ENCODE measurements at places on chromosomes 7 and 10. TPM values are rescaled to one million over a fixed set of nuclear protein-coding genes. Genes with fewer than 3 reads are reported as not detected.

GRCh38 chr10:15426558-15426957, 55.5 kb upstream of the FAM171A1 start:
- no peaks in the 10 kb centered on the region for H3K27me3 ChIP-seq
- no peak overlapping the region for H3K27ac ChIP-seq
- no peaks in the 10 kb centered on the region for H3K4me1 ChIP-seq
- H3K4me3 ChIP-seq, result no peak overlapping the region

The CPED1 gene
- total RNA-seq, result 0.23 TPM

The SHH gene
- not detected for total RNA-seq

GRCh38 chr10:3848005-3848774, 63.2 kb upstream of the KLF6 start:
- no peaks in the 10 kb centered on the region for H3K27me3 ChIP-seq
- DNase-seq, result no peak
- H3K27ac ChIP-seq, result no peak overlapping the region
- no peak overlapping the region for H3K4me3 ChIP-seq

GRCh38 chr10:128211064-128211504, 84.9 kb upstream of the MKI67 start:
- DNase-seq, result peak; percentile 33
- H3K36me3 ChIP-seq, result no peaks in the 10 kb centered on the region
- H3K27ac ChIP-seq, result no peak overlapping the region
- H3K4me3 ChIP-seq, result peak overlapping the region; percentile 69

The DENND2A gene
- 10.0 TPM for total RNA-seq

DNA sequence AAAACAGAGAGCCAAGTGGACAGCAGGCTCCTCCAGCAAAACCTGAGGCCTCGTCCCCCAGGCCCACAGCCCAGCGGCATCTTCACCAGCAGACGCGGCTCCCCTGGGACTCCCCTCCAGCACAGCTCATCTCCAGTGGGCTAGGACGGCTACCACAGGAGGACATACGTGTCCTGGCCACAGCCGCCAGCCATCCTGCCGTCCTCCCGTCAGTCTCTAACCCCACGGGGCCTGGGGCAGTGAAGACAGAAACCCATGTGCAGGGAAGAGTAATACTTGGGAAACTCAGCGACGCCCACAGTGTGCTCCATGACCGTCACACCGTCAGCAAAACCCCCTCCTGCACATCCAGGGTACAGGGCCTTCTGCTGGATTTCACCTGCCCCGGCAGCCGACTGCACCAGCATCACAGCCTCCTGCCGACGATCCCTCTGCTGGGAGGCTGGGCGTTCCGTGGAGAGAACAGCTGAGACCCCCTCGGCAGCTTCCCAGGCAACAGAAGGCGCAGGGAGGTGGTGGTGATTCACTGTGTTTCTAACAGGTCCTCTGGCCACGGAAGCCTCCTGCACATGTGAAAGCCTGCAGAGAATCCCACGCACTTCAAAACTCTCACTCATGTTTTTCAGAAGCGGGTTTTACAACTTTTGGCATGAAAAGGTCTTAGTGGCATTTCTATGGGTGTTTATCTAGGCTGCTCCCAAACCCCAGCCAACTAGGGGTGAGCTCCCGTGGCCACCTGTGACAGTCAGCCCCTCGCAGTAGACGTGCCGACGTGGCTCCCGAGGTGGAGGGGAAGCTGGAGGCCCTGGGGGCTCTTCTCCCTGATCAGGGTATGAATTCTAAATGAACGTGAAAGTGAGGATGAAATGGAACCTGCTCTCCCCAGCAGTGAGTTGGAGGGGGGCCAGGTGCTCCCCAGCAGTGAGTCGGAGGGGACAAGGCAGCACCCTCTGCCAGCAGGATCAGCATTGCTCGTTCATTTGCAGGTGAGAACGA, 513.5 kb downstream of the PTPRN2 start:
- H3K27ac ChIP-seq, result no peak overlapping the region
- no peaks in the 10 kb centered on the region for H3K4me1 ChIP-seq
- no peaks in the 10 kb centered on the region for H3K36me3 ChIP-seq
- H3K27me3 ChIP-seq, result no peaks in the 10 kb centered on the region
- no peak for DNase-seq

- no peak within 1 kb of the TSS for H3K27ac ChIP-seq
- H3K4me3 ChIP-seq, result no peak within 1 kb of the TSS
- peaks cover 22% of the 10 kb centered on the region for H3K4me1 ChIP-seq
- DNase-seq, result peak; percentile 34
- H3K36me3 ChIP-seq, result no peaks in the 10 kb centered on the region
Measured at GRCh38 chr10:60389413-60390025, at the start of gene ANK3. ANK3 (minus strand) TSS chr10:60389875; CDS start chr10:60389538, 337 bp downstream.

DNA sequence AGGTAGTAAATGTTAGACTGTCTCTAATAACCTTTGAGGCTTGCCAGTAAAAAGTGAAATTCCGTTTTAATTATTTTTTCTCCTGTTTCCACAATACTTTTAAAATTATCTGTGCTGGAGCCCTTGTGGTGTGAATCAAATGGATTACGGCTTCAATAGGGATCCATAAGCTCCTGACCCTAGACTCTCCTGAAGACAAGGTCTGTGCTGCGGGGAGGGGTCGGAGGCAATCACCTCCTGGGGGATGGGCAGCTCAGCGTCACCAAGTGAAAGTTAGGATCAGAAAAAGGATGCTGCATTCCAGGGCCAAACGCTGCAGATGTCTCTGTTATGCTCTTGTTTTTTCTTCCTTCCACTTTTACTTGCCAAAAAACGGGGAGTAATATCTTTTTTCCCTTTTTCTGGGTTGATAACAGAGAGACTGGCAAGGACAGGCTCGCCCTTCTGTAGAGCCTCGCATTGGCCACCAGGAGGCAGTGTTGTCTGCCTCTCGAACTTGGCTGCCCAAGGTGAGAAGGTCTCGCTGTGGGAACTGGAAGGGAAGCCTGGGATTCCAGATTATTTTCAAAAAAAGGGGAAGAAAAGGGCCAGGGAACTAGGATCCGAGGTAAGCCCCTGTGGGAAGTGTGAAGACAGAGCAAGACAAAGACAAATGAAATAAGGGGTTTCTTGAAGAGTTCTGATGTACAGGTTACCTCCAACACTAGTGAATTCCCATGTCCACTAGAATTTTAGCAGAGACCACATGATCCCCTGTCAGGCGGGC, 621.9 kb downstream of the ACTR3B start:
- peak; percentile 37 for DNase-seq
- no peak overlapping the region for H3K27ac ChIP-seq
- no peaks in the 10 kb centered on the region for H3K36me3 ChIP-seq
- H3K4me1 ChIP-seq, result no peaks in the 10 kb centered on the region
- no peaks in the 10 kb centered on the region for H3K27me3 ChIP-seq

- no peaks in the 10 kb centered on the region for H3K36me3 ChIP-seq
- no peak overlapping the region for H3K4me3 ChIP-seq
- no peaks in the 10 kb centered on the region for H3K27me3 ChIP-seq
- H3K27ac ChIP-seq, result no peak overlapping the region
Measured at GRCh38 chr10:3445648-3446047, 273.1 kb upstream of the PITRM1 start.

- DNase-seq, result no peak
- H3K27ac ChIP-seq, result no peak overlapping the region
- no peaks in the 10 kb centered on the region for H3K27me3 ChIP-seq
- no peak overlapping the region for H3K4me3 ChIP-seq
- no peaks in the 10 kb centered on the region for H3K4me1 ChIP-seq
- no peaks in the 10 kb centered on the region for H3K36me3 ChIP-seq
Measured at GRCh38 chr10:120400601-120401000, 56.4 kb upstream of the PLPP4 start.

GRCh38 chr7:94028768-94029167, 24.6 kb upstream of the BET1 start:
- no peaks in the 10 kb centered on the region for H3K27me3 ChIP-seq
- DNase-seq, result no peak
- H3K4me1 ChIP-seq, result no peaks in the 10 kb centered on the region

The WAC gene
- total RNA-seq, result 116 TPM

GRCh38 chr10:94251098-94251497, 111.6 kb downstream of the NOC3L start:
- no peak for DNase-seq
- H3K36me3 ChIP-seq, result no peaks in the 10 kb centered on the region
- H3K4me3 ChIP-seq, result no peak overlapping the region
- H3K27ac ChIP-seq, result no peak overlapping the region
- no peaks in the 10 kb centered on the region for H3K4me1 ChIP-seq
- no peaks in the 10 kb centered on the region for H3K27me3 ChIP-seq

- H3K36me3 ChIP-seq, result no peaks in the 10 kb centered on the region
- peaks cover 20% of the 10 kb centered on the region for H3K4me1 ChIP-seq
- no peaks in the 10 kb centered on the region for H3K27me3 ChIP-seq
- H3K27ac ChIP-seq, result peak within 1 kb of the TSS; percentile 81
Measured at GRCh38 chr10:74150204-74150989, at the start of gene AP3M1. AP3M1 (minus strand) TSS chr10:74150828; CDS start chr10:74138379, 12,449 bp downstream.

GRCh38 chr7:1706721-1707613, 36.9 kb downstream of the ELFN1 start:
- peaks cover 23% of the 10 kb centered on the region for H3K4me1 ChIP-seq
- peaks cover 3% of the 10 kb centered on the region for H3K36me3 ChIP-seq
- no peaks in the 10 kb centered on the region for H3K27me3 ChIP-seq

GRCh38 chr10:74587109-74587854, 239.1 kb upstream of the KAT6B start:
- no peak overlapping the region for H3K4me3 ChIP-seq
- no peaks in the 10 kb centered on the region for H3K27me3 ChIP-seq
- H3K36me3 ChIP-seq, result no peaks in the 10 kb centered on the region
- DNase-seq, result no peak
- no peaks in the 10 kb centered on the region for H3K4me1 ChIP-seq

The CLEC2L gene
- total RNA-seq, result not detected

The SPDYE6 gene
- total RNA-seq, result not detected

- no peaks in the 10 kb centered on the region for H3K36me3 ChIP-seq
- H3K4me3 ChIP-seq, result no peak overlapping the region
- no peaks in the 10 kb centered on the region for H3K27me3 ChIP-seq
- H3K27ac ChIP-seq, result no peak overlapping the region
- no peak for DNase-seq
Measured at GRCh38 chr10:106301146-106301545, 863.4 kb downstream of the SORCS1 start.

- no peak for DNase-seq
- no peak overlapping the region for H3K27ac ChIP-seq
- peaks cover 33% of the 10 kb centered on the region for H3K4me1 ChIP-seq
- H3K27me3 ChIP-seq, result no peaks in the 10 kb centered on the region
Measured at GRCh38 chr10:125159486-125159931, 854 bp downstream of the CTBP2 start.

DNA sequence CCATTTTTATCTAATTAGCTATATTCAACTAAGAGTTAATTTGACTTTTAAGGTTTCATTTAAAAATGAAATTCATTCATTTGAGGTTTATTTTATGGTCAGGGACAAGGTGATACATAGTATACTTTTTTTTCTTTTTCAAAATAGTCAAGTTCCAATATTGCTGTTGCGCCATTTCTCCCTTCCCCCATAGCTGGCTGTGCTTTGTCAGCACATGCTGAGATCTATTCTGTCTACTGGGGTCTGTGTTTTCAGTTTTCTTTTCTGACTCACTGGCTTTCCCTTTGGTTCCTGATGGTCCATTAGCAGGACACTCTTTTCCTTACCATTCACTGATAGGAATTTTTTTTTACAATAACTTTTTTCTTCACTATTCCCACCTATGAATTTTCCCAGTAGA, 336.4 kb upstream of the TMEM229A start:
- H3K4me3 ChIP-seq, result no peak overlapping the region
- H3K27ac ChIP-seq, result no peak overlapping the region
- DNase-seq, result no peak
- H3K4me1 ChIP-seq, result no peaks in the 10 kb centered on the region

GRCh38 chr10:13346283-13347042, 1.6 kb downstream of the SEPHS1 start:
- peak overlapping the region; percentile 58 for H3K4me3 ChIP-seq
- H3K36me3 ChIP-seq, result peaks cover 31% of the 10 kb centered on the region
- no peaks in the 10 kb centered on the region for H3K27me3 ChIP-seq
- no peak for DNase-seq
- peaks cover 53% of the 10 kb centered on the region for H3K4me1 ChIP-seq

DNA sequence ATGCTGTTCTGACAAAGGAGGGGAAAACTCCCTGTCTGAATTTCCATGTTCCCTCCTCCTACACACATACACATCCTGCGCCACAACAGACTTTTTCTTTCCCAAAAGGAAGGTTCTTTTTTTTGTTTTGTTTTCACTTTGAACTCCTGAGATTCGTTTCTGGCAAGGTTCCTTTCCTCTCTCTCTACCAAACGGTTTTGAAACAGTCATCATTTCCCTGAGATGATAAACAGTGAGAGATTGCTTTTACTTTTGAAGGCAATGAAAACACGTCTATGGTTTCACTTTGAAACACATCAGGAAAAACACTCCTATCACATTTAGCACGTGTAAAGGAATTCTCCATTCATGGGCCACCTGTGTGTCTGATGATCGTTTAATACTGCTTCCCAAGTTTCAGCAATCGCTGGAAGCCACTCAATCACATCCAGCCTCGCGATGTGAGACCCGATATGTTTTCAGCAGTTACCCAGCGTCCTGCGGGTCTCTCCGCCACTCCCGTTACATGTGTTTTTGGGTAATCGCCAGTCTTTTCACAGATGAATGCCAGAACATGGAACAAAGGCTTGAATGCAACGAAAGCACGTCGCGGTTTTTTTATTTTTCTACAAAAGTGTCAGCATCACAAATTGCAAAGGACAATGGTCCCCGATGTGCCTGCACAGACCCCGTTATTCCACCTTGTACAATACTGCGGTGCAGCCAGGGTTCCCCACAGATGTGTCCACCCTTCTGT, 62.8 kb upstream of the CUX1 start:
- H3K36me3 ChIP-seq, result no peaks in the 10 kb centered on the region
- DNase-seq, result no peak
- H3K27me3 ChIP-seq, result no peaks in the 10 kb centered on the region
- no peak overlapping the region for H3K27ac ChIP-seq

GRCh38 chr7:26321435-26321834, 29.8 kb downstream of the SNX10 start:
- no peaks in the 10 kb centered on the region for H3K27me3 ChIP-seq
- H3K4me1 ChIP-seq, result no peaks in the 10 kb centered on the region
- no peak for DNase-seq
- no peak overlapping the region for H3K27ac ChIP-seq
- H3K4me3 ChIP-seq, result no peak overlapping the region

DNA sequence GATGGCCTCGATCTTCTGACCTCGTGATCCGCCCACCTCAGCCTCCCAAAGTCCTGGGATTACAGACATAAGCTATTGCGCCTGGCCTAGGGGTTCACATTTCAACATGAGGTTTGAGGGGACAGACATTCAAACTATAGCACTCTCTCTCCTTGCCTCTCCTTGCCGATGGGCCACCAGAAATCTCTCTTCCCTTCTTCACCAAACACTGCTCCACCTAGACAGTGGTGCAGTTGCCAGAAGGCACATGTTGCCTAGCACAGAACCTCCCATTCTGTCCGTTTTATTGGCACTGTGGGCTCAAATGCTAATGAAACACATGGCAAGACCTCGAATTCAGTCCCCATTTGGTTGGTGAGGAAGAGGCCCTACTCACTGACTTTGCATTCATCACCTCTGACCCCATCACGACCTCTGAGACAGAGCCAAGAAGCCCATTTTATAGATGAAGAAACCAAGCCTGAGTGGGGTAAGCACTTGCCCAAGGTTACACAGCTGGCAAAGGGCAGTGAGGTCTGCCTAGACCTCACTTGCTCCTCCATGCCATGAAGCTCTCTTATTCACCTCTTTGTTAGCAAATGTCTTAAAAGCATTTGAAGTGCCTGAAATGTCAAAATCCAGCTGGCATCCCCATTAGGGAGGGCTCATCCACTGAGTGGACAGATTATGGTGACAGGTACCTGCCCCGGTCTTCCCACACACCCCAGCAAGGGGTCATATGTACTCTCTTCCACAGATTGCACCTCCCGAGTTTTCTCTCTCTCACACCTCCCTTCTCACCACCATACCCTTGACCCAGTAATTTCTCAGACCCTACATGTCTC, 34.0 kb downstream of the GPRIN2 start:
- no peaks in the 10 kb centered on the region for H3K27me3 ChIP-seq
- no peak for DNase-seq
- no peak overlapping the region for H3K27ac ChIP-seq

The PILRA gene
- 0.38 TPM for total RNA-seq
